ENCODE measurements at places on chromosomes 3 and 15. TPM values are rescaled to one million over a fixed set of nuclear protein-coding genes. Genes with fewer than 3 reads are reported as not detected.

DNA sequence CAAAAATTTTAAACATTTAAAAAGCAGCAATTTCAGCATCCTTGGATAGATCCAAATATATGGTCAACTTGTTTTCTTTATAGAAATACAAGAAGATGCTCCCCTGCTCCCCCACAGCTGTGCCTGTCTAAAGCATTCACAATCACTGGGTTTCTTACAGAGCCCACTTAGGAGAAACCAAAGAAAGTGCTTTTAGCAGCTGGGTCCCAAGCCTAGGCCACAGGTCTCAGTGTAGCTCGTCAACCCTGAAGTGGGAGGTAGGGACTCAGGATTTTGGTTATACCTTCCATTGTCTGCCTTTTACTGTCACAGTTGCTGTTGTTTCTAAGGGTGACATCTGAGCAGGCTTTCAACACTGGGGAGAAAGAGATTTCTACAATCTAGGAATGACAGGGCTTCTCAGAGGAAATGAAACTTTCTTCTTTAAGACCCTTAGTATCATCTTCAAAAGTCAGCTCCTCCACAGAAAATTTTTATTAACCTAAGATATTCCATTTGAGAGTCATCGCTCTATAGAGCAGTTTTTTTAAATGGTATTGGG, 199.3 kb upstream of the CMC1 start:
- DNase-seq, result no peak

GRCh38 chr3:149566292-149566975, 91.4 kb downstream of the WWTR1 start:
- DNase-seq, result no peak

The RTP4 gene
- 5.2 TPM for total RNA-seq

DNA sequence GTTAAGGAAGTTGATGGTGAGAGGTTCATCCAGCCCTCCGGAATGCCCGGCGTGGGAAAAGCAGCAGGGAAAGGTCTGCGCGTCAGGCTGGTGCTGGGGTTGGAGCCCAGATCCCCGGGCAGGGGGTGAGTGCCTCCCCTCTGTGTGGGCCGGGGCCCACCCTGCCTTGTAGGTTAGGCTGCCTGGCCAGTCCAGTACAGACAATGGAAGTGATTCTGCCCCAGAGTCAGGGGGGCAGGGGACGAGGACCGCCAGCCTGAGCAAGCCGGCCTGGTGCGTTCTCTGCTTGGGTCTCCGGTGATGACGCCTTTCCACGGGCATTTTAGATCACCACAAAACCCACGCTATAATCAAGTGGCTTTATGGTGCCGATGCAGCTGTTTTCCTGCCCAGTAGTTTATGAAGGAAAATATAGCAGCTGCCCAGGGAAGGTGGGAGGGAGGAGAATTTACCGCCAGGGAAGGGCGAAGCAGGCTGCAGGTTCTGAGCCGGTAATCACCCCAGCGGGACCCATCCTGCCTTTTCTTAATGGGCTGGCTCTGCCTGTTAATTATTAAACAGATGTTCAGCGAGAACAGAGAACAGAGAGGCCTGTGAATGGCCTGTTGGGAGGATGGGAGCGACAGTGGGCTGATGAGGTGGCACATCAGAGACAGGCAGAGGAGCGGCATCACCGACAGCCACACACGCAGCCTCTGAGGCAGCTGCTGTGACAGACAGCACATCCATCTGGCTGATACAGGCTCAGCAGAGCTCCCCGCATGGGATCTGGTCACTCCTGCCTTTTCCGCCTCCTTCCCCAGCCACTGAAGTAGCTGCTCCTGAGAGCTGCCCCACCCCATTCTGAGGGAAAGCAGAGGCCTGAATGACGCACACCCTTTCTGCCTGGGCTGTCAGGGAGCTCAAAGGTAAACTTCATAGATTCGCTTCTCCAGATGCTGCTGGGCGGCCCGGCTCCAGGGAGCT, 35.2 kb downstream of the BDH1 start:
- DNase-seq, result no peak

DNA sequence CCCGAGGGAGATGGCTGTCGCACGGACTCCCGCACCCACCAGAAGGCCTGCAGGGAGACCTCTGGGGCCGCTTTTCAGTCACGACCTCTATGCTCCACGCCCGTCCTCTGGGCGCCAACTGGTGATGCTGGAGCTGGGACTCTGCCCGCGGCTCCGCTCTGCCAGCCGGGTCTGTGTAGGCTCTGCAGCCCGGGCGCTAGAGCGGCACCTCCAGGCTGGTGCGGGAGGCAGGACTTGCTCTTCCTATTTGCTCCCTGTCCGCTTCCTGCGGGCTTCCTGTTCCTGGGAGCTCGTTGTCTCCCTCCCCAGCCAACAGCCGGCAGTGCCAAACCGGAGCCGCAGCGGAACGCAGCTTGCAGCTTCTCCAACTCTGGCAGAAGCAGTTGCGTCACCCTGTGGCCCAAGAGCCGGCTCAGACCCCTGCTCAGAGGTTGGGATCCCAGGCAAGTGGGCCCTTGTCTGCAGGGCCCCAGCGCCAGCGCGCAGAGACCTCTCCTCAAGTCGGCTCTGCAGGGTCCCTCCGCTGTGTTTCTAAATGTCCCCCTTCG, 285.9 kb downstream of the XXYLT1 start:
- no peak for DNase-seq

The NUP210 gene
- total RNA-seq, result 2.3 TPM

The TUSC7 gene
- not detected for total RNA-seq

GRCh38 chr3:39133093-39133490, 20.3 kb downstream of the CSRNP1 start:
- no peak for DNase-seq

GRCh38 chr3:105868431-105868741, 426 bp downstream of the CBLB start:
- no peak for DNase-seq

The MUC4 gene
- not detected for total RNA-seq

GRCh38 chr3:184710870-184711492, 883 bp downstream of the MAGEF1 start:
- no peak for DNase-seq

- DNase-seq, result no peak
Observed at GRCh38 chr3:150868282-150868681, 37.0 kb downstream of the MINDY4B start.

DNA sequence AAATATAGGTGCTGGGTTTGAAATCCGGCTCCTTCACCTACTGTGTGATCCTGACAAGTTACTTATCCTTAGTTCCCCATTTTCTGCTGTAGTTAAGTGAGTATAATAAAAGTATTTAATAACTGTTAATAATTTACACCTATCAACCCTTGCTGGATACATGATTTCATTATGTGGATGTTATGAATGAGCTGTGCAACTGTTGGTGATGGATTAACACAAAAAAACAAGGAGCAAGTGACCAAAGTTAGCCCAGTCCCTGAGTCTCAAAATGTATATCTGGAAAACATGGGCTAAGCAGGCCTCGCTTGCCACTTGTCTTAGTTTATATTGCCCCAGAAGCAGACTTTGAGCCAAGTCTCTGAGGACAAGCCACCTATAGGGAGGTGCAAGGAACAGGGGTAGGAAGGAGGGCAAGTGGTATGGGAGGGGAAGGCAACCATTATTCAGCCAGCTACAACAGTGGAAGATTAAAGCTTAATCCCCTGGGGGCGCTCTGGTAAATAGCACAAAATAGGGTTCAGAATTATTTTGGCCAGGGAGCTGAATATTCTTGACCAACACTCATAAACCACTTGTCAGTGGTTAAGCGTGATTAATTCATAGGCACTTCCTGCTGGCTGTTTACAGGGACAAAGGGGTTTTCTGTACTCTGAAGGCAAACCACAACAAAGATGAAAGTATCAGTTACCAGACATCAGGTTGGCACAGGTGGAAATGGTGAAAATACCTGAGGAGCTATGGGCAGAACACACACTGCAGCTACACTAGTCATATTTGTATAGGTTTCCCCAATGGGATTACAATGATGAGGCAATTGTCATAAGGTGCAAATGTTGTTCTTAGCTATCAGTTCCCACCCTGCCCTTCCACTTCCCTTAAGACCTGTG, 76.2 kb downstream of the TRIM42 start:
- no peak for DNase-seq

The ATP11B gene
- 92.8 TPM for total RNA-seq

DNA sequence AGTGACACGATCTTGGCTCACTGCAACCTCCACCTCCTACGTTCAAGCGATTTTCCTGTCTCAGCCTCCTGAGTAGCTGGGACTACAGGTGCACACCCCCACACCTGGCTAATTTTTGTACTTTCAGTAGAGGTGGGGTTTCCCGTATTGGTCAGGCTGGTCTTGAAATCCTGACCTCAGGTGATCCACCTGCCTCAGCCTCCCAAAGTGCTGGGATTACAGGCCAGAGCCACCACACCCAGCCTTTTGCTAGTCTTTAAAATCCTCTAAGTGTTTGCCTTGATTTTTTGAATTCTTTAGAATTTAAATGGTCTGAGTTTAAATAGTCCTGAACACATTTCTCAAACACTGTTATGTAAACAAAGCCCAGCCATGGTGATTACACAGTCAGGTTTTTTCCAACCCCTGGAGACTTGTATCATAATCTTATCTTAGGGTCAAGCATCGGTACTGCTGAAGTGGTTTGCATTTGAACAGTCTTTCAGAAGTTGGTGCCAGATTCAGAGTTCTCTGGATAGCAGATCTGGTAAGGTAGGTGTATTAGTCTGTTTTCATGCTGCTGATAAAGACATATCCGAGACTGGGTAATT, 28.2 kb upstream of the PIAS1 start:
- DNase-seq, result no peak

The COL7A1 gene
- total RNA-seq, result under 0.01 TPM

The COL8A1 gene
- 98.6 TPM for total RNA-seq

Measured in dermis microvascular lymphatic vessel endothelial cell (primary cell).